ENCODE measurements at places on chromosomes 4 and X. TPM values are rescaled to one million over a fixed set of nuclear protein-coding genes. Genes with fewer than 3 reads are reported as not detected.

- no peak for DNase-seq
Measured at GRCh38 chrX:45070116-45071007, 130.3 kb downstream of the DIPK2B start.

DNA sequence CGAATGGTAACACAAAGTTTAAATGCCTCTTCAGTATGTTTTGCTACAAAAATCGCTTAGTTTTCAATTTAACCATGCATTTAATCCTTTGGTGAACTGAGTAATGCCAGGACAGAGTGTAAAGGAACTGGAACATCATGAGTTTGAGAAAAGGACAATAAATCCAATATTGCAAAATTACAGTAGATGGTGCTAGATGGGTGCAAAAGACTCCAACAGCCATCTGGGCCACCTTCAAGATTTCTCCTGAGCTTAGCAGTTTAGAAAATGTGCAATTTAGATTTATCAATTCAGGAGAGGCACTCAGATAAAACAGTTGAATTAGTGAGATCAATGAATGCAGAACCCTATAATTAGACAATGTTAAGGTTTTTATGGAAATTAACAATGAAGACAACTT lies 33.2 kb upstream of the MID1IP1 start:
- DNase-seq, result no peak

DNA sequence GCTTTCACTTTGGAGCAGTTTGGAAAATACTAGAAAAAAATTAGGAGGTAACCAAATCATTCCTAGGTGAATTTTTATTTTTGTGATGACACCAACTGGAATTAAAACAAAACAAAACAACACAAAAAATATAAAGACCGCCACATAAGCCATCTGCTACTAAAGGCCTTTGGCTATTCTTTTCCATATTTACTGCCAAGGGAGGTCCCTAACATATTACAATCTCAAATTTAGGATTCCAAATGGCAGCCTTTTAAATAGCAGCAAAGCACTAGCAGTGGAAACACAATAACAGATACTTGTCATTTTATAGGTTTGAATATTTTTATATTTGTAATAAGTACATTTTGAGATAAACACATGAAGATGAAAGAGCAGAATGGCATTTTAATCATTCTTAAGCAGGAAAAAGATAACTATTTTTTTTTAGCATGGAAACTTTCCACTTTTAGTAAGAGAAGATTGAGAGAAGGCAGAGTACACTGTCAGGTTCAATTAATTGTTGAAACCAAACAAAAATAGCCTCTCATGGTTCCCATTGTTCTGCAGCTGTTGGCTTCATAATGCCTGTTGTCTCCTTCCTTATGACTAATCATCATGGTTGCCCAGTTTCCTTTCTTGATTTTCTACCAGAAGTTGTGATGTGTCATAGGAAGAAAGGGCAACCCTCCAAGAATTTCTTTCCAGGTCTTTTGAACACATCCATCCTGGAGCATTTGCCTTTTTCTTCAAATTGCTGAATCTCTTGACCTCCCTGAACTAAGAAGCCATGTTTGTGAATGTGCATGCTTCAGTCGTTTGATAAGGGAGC lies 219.0 kb upstream of the EMCN start:
- no peak for DNase-seq

GRCh38 chrX:151031391-151031975 lies 48.3 kb downstream of the HMGB3 start:
- DNase-seq, result no peak

- no peak for DNase-seq
Measured at GRCh38 chrX:151398346-151398745, 1.3 kb downstream of the VMA21 start.

DNA sequence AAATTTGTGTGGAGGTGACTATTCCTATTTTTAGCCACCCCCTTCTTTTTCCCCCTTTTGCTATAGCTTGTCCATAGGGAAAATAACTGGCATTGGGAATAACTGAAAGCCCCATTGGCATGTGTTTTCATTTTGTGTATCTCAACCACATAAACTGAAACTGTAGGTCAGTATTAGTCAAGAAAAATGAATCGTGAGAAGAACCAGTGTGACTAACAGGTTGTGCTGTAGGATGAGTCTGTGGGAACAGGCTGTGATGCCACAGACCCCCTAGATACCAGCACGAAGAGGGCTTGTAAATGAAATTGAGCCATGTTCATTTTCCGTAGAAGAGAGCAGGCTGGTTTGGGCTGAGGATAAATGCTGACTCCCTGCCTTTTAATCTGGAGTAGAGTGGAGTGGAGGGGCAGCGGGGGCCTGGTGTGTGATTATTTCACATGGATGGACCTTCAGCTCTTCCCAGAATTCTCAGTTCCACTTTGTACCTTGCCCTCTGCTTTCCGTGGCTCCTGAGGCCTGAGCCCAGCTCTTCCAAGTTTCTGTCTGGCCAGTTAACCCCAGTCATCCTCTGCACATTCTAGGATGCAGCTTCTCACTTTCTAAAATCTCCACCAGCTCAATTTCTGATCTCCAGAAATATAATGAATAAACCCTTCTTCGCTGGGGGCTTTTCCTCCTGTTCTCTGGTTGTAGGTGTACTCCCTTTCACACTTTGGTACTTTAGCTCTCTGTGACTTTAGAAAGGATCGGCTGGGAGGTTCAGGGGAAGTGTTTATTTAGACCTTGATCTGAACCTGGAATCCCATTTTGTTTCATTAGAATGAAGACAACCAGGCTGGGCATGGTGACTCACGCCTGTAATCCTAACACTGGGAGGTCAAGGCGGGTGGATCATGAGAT lies 37.3 kb downstream of the DCUN1D4 start:
- no peak for DNase-seq

GRCh38 chrX:41308884-41309647 lies 24.9 kb upstream of the DDX3X start:
- DNase-seq, result no peak

GRCh38 chr4:10691651-10692050 lies 7.1 kb upstream of the CLNK start:
- no peak for DNase-seq

DNA sequence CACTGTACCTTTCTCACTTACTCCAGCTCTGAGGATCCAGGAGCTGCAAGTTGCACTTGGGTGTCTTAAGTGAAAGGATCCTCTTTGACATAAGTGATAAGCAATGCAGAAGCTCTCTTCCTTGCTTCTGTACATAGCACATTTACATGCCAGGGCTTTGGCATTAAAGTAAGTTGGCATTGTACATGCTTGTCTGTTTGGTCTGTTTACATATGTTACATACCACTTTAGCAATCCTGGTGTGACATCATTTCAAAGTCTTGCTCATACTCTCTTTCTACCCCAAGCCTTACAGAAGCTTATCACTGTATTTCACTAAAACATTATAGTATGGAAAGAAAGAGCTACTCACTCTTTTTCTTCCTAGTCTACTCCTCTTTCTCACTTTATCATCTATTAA lies 2548.3 kb downstream of the ARAP2 start:
- DNase-seq, result no peak

- no peak for DNase-seq
Measured at GRCh38 chr4:26619784-26620183, 35.9 kb downstream of the TBC1D19 start.

DNA sequence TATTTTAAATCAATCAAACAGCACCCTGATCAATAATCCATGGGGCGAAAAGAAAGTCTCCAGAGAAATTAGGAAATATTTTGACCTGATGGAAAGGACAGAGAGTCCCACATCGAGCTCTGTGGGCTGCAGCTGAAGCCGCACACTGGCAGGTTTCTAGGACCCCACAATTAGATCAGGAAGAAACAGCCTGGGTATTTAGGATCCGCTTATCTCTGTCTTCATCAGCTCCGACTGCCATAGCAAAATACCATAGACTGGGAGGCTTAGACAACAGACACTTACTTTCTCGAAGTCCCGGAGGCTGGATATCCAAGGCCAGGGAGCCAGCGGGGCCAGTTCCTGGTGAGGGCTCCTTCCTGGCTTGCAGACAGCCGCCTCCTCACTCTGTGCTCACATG lies 36.4 kb downstream of the CCNQ start:
- DNase-seq, result no peak

GRCh38 chrX:11406109-11406765 lies 113.0 kb downstream of the AMELX start:
- DNase-seq, result no peak

GRCh38 chr4:115664285-115664684 lies 550.9 kb upstream of the NDST4 start:
- no peak for DNase-seq

GRCh38 chr4:79198951-79199587 lies 126.8 kb downstream of the NAA11 start:
- no peak for DNase-seq

DNA sequence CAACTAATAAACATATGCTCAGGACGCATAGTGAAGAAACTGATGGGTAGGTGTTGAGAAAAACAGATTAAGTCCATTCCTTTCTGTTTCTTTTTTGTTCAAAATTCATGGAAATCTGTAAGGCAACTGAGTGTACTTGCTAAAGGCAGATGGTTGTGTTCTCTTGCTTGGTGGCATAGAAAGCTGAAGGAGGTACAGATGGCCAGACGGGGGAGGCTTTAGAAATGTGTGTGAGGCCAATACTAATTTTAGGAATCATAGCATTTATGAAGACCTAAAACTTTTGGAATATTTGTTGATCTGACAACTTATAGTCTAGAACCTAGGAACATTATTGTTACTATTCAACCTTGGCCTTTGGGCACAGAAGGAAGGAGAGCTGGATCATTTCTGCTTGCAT lies 56.8 kb upstream of the EMCN start:
- DNase-seq, result no peak

DNA sequence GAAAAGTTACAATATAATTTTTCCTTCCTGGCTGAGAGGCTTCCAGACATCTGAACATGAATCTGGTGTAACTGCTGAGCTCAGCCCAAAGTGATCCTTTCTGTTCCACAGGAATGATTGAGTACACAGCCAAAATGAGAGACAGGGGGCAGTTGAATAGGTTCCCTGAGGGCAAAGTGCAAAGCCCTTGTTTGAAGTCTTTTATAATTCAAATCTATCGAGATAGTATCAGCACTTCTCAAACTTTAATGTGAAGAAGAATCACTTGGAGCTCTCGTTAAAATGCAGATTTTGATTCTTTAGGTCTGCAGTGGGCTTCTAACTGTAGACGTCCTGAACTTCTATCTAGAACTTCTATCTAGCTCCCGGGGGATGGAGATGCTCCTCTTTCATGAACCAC lies 54.4 kb upstream of the BMP2K start:
- DNase-seq, result no peak

GRCh38 chr4:24949970-24950369 lies 37.1 kb upstream of the CCDC149 start:
- no peak for DNase-seq

GRCh38 chrX:65537229-65537628 lies 2.6 kb upstream of the LAS1L start:
- DNase-seq, result no peak

DNA sequence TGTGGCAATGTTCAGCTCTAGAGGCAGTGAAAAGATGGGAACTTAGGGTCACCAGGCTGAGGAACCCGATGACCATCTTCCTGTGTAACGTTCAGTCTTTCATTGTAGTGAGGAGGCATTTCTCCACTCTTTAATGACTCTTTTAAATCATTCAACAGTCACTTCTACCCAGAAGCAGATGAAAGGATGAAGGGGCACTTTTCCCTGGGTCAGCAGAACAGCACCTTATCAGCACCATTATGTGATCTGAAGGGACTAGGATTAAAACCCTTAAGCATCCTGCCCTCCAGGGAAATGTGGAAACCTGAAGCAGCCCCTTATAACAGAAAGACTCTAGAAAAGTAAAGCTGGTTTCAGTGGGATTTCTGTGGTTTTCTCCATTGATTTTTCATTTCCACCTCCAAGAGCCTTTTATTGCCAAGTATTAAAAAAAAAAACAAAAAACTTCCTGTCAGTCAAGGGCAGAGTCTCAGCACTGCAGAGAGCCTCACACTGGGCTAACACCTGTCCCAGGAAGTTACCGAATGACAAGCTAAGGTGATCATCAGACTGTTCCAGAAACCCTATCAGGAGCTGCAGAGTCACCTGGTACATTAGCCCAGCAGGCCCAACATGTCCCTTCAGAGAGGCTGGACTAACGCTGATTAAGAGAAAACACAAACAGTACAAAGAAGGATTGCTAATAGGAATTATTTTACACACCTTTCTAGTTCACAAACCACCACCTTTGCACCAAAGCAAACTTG lies 185.9 kb downstream of the SHROOM3 start:
- no peak for DNase-seq

DNA sequence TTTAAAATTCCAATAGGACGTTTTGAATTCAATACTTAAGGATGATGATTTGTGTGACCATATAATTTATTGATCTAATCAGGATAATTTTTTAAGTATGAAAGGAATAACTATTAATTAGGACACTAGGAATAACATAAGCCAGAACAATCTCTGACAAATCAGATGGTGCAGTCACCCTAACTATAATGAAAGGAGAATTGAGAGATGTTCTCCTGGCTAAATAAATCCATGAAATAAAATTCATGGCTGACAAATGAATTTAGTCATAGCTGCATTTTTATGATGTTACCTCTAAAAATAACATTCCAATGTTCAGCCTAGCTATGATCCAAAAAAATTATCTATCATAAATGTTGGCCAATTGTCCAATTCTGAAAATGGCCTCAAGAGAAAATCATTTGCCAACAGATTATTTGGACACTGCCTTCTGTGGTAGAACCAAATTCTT lies 190.6 kb upstream of the NEIL3 start:
- no peak for DNase-seq

GRCh38 chr4:173486714-173487392 lies 43.2 kb downstream of the HAND2 start:
- no peak for DNase-seq

GRCh38 chr4:128913228-128913627 lies 103.7 kb downstream of the JADE1 start:
- no peak for DNase-seq

- no peak for DNase-seq
Measured at GRCh38 chr4:25950461-25951389, 36.7 kb downstream of the SMIM20 start.

GRCh38 chr4:130053723-130054122 lies 957.8 kb downstream of the C4orf33 start:
- no peak for DNase-seq

- DNase-seq, result no peak
Measured at GRCh38 chrX:15566244-15566643, 34.5 kb downstream of the ACE2 start.

Gene TLL1
- 0.13 TPM for polyA plus RNA-seq

Gene MTNR1A
- not detected for polyA plus RNA-seq

Gene MAP7D2
- polyA plus RNA-seq, result 0.20 TPM

Gene VCX2
- polyA plus RNA-seq, result not detected

Gene LRP2BP
- 0.17 TPM for polyA plus RNA-seq

Gene VSIG1
- polyA plus RNA-seq, result 0.11 TPM

Gene TEX13B
- polyA plus RNA-seq, result not detected

Gene ARAF
- polyA plus RNA-seq, result 32.9 TPM

Gene RGN
- 5.8 TPM for polyA plus RNA-seq

Gene SRPX
- 10.3 TPM for polyA plus RNA-seq

Gene TXK
- polyA plus RNA-seq, result 6.0 TPM

Gene CCDC110
- 0.22 TPM for polyA plus RNA-seq

Gene MAGEA8
- not detected for polyA plus RNA-seq

Gene ARHGAP4
- 297 TPM for polyA plus RNA-seq

Data from spleen (tissue), 13 donors.